ENCODE measurements at places on chromosomes 7 and 10.

- no peak for DNase-seq
These were observed 37.8 kb downstream of the IFIT5 start for GRCh38 chr10:89452193-89452592.

DNA sequence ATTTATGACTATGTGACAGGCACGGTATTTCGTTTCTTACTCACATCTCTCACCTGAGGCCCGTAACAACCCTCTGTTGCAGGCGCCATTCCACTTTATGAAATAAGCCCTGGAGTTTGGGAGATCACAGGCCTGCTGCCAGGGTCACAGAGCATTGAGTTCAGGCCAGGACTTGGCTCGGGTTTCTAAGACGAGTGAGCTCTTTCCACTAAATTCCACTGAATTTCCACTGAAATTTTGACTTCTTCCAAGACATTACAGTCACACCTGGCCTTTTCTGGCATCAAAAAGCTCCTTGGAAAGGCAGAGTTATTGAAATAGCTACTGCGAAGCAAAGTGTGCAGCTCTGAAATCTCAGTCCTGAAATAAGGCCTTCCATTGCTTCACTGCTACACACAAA is 282.8 kb upstream of the MGMT start:
- no peak for DNase-seq

- no peak for DNase-seq
These were observed 87.2 kb upstream of the UNC5B start for GRCh38 chr10:71124921-71125748.

DNA sequence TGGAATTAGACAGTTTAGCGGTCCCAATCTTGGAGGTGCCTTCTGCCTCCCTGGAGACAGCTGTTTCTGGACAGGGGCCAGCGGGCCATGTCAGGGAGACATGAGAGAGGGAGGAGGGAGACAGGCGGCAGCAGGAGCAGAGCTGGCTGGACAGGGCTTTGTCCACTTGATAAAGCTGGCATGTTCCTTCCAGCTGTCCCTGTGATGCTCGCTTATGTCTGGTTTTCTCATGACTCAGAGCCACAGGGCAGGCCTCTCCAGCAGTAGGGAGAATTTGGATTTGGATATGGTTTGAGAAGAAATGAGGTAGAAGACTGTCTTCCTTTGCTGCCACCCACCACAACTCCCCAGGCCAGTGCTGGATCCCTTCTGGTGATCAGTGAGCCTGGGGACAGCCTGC is 51.7 kb upstream of the SORCS3 start:
- DNase-seq, result no peak

DNA sequence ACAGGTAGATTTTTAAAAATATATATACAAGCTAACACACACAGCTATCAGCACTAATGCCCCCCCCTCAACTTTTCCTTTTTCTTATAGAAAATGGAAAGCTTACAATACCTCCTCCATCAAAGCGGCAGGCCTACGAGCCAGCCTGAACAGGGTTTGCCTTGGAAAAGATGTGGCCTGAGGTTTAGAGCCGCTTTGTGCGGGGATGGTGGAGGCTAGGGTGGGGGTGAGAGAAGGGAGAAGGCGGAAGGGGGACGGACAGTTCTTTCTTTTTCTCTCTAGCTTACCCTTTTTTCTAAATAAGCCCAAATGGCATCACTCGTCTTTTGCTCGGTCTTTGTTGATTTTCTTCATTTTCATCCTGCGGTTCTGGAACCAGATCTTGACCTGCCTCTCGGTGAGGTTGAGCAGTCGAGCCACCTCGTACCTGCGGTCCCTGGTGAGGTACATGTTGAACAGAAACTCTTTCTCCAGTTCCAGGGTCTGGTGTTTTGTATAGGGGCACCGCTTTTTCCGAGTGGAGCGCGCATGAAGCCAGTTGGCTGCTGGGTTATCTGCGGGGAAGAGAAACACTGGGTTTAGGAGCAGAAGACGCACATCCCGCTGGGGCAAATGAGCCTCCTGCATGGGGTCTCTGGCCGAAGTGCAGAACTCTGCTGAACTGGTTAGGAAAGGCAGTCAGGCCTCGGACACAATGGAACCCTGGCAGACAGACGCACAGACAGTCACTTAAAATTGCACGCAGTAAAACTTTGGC is 1.9 kb downstream of the HOXA9 start:
- DNase-seq, result no peak

DNA sequence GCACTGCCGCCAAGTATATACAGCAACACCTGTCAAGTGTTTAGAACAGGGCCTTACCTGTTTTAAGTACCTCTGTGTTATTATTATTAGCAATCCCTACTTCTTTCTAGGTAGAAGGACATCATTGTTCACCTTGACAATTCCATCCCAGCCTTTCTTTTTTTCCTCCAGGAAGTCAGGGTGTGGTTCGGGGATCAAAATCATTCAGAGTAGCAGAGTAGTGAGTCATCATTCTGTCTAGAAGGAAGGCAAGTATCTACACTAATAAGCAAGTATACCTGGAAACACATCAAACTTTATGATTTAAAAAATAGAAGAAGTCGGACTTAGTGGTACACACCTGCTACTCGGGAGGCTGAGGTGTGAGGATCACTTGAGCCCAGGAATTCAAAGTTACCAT is 25.5 kb upstream of the CAPZA2 start:
- no peak for DNase-seq

- no peak for DNase-seq
These were observed 617.9 kb upstream of the MKI67 start for GRCh38 chr10:128744092-128744491.

- DNase-seq, result no peak
These were observed 14.2 kb downstream of the EBF3 start for GRCh38 chr10:129949891-129950291.

DNA sequence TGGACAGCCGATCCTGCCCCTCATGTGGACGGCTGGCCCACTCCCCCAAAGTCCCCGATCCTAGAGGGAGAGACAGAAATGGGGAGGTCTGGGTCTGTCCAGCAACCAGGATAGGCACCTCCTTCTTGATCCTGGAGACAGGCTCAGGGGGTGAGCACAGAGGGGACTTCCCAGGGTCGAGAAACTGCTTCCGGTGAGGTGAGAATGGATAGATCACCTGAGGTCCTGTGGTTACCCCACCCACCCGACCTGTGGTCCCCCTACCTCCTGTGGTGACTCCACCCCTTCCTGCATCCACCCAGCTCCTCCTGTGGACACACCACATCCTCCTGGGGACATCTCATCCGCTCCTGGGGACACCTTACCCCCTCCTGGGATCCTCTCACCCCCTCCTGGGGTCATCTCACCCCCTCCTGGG is 27.4 kb upstream of the RASGEF1A start:
- no peak for DNase-seq

GRCh38 chr10:120184547-120185337 is 272.3 kb upstream of the PLPP4 start:
- peak; percentile 66 for DNase-seq

DNA sequence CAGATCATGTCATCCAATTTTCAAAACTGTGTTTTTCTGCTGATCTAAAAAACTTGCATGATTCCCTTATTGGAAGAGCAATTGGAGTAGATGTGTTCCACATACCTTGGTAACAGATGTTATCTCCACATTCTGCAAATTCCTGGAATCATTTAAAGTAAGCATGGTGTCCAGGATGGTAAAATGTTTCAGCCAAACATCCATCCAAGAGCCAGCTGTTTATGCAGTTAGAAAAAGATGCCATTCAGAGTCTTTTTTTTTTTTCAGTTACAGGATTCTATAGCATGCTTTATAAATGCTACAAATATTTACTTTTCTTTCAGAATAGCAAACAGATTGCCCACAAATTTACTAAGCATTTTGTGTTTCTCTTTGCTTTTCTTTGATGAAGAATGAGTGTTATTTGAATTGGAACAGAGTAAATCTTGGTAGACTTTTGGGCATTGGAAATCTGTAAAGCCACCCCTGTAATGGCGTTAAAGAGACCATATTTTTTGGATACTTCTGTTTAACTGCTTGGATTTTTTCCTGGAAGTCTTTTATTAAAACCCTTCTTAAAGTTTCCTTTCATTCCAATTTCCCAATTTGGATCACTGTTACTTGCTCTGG is 149.8 kb downstream of the GNAT3 start:
- no peak for DNase-seq

- no peak for DNase-seq
These were observed 213.1 kb downstream of the TPK1 start for GRCh38 chr7:144622745-144623144.

GRCh38 chr10:91471602-91472001 is 61.5 kb downstream of the HECTD2 start:
- no peak for DNase-seq

DNA sequence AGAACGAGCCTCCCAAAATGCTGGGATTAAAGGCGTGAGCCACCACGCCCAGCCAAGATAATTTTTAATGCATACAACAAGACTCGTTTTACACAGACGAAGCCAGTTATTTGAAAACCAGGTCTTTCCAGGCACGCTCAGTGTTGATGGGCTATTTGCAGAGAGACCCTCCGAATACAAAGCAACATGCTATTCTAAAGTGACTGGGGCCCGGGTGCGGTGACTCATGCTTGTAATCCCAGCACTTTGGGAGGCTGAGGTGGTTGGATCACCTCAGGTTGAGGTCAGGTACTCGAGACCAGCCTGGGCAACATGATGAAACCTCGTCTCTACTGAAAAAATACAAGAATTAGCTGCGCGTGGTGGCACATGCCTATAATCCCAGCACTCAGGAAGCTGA is 795 bp upstream of the AZGP1 start:
- DNase-seq, result no peak

GRCh38 chr7:964401-965231 is 10.1 kb upstream of the ADAP1 start:
- no peak for DNase-seq

DNA sequence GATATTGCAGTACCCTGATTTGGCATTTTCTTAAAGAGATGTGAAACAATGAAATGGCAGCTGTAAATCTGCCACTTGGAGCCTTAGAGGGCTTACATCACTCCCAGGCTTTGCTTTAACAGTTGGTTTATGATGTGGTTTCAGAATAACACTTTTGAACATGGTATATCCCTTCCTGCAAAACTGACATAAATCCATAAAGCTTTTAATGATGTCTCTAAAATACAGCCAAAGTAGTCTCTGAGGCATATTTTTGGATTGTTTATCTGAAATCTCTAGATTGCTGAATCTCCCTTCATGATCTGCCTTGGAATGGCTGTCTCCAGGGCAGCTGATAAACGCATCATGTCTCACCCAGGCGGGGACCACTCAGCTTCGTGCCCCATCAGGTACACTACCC is 377.8 kb upstream of the C7orf33 start:
- no peak for DNase-seq

DNA sequence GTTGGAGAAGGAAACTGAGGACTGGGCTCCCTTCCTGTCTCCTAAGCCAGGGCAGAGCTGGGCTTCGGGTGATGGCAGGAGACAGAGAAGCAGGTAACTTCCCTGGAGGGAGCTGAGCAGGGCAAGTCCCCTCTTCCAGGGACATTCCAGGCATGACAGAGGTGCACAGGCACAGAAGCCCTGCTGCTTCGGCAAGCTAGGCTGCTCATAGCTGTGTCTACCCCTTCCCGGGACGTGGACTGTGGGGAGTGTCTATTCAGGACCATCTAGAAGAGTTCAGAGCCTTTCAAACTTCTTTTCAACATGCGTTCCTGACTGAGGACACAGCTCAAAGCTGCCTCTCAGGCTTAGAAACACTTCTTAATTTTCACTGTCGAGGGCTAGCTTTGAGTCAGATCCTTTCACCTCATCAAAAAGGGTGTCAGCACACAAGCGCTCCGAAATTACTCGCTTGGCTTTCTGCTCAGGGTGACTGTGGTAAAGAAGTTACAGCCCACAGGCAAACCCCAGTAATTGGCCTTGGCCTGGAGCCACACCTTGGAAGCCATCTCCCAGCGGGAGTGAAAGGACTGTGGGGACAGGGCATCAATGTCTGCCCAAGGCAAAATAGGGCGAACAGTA is 63.7 kb upstream of the STEAP1B start:
- no peak for DNase-seq

DNA sequence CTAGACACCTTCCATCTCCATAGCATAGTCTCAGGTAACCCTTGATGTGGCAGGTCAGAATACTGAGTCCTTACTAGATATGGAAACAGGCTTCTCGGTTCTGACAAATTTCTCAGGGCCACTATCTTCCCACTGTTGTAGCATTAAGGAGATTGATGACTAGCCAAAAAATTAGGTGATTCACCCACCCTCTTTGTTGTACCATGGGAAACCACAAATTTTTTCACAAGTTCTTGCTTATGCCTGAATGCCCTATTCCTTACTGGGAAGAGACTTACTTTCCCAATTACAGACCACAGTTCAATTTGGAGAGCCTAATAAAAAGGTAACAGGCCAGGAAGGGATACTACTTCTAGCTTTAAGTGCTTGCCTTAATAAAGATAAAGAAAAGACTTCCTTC is 948.8 kb downstream of the GRM8 start:
- DNase-seq, result no peak

DNA sequence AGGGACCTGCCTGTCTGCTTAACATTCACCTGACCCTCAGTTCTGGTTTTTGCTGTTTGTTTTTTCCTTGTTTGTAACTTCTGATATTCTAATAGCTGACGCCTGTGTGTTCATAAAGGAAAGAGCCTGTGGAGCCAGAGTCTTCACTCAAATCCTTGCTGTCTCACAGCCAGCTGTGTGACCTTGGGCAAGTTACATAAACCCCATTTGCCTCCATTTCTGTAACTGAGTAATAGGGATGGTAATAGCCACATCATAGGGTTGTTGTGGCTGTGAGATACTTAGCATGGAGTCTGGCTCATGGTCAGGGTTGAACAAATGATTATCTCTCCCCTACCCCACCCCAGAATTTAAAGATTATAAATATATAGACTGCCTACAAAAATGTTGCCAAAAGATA is 27.0 kb downstream of the WBP1L start:
- no peak for DNase-seq

All from NCI-H748 treated with DMSO at 0.1 percent for 48 hours (cell line).